ENCODE measurements at places on chromosomes 16 and 17. TPM values are rescaled to one million over a fixed set of nuclear protein-coding genes. Genes with fewer than 3 reads are reported as not detected.

GRCh38 chr17:65400701-65401100, 160.7 kb downstream of the AXIN2 start:
- DNase-seq: no peak

DNA sequence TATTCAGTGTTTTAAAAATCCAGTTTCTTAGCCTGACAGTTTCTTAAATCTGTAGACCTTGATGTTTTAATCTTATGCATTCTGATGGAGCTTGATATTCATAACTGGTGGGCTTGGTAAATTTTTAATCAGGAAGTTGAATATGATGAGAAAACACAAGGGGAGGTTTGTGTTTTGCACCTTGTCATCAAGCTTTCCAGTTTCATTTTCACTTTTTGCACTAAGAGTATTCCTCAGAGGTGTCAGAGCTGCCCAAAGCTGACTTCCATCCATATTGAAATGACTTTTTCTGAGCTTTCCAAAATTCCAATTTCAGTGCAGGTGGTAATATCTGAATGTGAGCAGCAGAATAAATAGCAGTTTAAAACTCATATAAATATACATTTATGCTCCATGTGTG, 555.0 kb upstream of the RBFOX1 start:
- no peak for DNase-seq

GRCh38 chr16:1150511-1150982, 2.4 kb upstream of the CACNA1H start:
- no peak for DNase-seq

DNA sequence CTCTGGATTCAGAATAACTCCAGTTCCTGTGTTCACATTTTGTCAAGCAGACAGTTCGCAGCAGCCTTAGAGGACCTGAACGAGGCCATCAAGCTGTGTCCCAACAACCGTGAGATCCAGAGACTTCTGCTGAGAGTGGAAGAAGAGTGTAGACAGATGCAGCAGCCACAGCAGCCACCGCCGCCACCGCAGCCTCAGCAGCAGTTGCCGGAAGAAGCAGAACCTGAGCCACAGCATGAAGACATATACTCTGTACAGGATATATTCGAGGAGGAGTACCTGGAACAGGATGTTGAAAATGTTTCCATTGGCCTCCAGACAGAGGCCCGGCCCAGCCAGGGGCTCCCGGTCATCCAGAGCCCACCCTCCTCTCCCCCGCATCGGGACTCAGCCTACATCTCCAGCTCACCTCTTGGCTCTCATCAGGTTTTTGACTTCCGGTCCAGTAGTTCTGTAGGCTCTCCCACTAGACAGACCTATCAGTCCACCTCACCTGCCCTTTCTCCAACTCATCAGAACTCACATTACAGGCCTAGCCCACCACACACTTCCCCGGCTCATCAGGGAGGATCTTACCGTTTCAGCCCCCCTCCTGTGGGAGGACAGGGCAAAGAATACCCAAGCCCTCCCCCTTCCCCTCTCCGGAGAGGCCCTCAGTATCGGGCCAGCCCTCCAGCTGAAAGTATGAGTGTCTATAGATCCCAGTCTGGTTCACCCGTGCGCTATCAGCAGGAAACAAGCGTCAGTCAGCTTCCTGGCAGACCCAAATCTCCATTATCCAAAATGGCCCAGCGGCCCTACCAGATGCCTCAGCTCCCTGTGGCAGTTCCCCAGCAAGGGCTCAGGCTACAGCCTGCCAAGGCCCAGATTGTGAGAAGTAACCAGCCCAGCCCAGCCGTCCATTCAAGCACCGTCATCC, 25.9 kb downstream of the CYB561 start:
- DNase-seq: no peak

ZNF319 gene
- 11.0 TPM for total RNA-seq
